ENCODE measurements at places on chromosomes 7 and 10.

- no peak for DNase-seq
Observed at GRCh38 chr7:26900251-26900650, 35.9 kb upstream of the SKAP2 start.

- DNase-seq, result no peak
Observed at GRCh38 chr7:138876326-138876725, 78.3 kb upstream of the ATP6V0A4 start.

DNA sequence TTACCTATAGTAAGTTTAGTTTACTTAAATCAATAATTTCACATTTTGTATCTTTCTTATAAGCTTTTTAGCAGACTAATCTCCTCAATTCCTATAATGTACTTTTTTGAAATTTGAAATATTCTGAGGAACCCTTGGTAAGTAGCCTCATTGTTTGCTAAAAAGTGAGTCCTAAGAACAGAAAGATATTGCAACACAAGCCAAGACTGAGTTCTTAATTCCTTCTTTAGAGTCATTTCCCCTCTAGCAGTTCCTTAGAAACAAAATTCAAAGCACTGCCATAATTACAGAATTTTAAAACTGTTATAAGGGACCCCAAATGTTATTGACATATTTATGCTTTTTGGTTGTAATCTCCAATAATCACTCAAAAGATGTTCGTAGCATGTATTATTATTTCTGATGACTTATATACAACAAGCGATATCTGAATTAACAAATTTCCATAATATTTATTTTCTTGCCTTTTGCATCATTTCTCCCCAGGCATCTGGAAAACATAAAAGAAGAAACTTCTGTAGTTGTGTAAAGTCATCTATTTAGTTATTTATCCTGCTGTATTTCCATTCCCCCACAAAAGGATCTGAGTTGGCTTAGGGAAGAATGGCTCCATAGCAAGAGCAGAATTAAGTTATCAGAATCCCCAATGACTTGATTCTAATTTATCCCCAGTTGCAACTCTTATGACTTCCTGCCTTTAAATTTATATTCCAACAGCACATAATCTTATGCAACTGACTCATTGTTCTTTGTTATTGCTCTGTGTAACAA is 67.8 kb downstream of the TMEM26 start:
- no peak for DNase-seq

- no peak for DNase-seq
Observed at GRCh38 chr10:124975977-124976514, 34.1 kb downstream of the ZRANB1 start.

DNA sequence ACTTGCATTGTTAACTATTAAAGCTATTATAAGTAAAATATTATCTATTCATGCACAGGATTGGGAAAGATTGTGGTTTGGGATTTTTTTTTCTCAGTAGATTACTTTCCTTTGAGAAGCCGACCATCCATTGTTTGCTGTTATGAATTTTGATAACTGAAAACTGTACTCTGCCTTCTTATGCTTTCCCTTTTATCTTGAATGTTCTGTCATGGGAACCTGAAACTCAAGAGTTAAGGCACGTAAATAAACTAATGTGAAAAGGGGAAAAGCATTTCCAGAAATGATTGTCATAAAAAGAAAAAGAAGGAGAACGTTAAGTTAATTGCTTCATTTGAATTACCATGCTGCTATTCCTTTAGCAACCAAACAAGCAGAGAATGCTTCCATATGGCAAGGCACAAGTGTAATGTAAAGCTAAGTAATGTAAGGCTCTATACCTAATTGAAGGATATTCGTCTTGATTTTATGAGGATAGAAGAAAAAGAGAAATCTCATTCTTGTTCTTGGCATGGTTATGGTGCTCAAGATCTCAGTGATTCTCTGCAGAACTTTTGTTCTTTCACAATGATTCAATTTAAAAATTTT is 370.8 kb downstream of the AUTS2 start:
- no peak for DNase-seq

DNA sequence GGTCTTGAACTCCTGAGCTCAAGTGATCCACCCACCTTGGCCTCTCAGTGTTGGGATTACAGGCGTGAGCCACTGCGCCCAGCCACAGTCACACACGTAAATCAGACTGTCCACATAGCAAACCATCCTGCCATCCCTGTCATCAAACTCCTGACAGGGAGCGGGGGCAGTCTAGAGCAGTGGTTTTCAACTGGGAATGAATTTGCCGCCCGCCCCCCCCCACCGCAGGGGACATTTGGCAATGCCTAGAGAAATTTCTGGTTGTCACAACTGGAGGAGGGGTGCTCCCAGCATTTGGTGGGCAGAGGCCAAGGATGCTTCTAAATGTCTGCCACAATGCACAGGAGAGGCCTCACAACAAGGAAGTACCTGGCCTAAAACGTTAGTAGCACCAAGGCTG is 24.1 kb downstream of the CAMK2G start:
- DNase-seq, result no peak

DNA sequence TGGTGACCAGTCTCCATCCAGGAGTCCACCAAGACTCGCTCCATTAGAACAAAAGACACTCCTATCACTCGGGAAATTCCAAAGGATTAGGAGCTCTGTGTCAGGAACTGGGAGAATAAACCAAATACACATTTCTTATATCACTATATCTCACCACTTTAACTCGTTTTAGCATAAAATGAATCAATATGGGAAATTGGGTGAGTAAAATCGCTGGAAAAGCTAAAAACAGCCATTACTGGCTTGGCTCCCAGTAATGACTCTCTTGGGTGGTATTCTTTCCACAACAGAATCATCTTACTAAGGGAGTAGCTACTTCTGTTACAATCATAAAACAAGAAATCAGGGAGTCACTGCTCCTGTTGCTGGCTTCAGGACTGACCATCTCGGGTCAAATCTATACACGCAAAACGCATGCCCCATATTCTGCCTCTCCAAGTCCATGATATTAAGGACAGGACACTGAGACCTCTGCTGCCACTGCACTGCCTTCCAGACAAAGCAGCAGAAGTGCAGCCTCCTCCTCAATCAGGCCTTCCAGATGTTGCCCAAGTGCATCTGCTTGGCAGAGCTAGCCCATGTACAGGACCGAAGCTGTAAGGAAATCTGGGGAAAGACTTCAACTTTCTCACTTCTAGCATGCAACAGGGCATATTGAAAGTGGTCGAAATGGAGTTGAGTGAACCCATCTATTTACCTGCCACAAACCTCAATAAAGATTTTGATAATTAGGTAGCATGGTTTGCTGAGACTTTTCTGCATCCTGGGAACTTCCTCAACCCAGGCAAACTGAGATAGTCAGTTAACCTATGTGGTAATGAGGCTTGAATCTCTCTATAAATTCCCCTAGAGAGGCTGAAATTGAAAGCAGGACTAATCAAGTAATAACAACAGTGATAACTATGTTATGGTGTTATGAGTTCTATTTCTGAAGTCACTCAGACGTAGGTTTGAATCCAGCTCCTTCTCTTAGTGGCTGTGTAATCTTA is 14.4 kb upstream of the PANK1 start:
- no peak for DNase-seq

- DNase-seq, result no peak
Observed at GRCh38 chr7:29375641-29376562, 181.3 kb downstream of the CHN2 start.

- DNase-seq, result no peak
Observed at GRCh38 chr10:4533621-4534020, 292.4 kb upstream of the AKR1E2 start.

Measured in testis (tissue), 5 donors.